ENCODE measurements at places on chromosomes 3 and 15.

- DNase-seq, result no peak
These were observed 176.2 kb downstream of the PEX5L start for GRCh38 chr3:179860275-179861107.

GRCh38 chr3:45968706-45969105, 25.4 kb downstream of the CXCR6 start:
- DNase-seq, result no peak

- DNase-seq, result no peak
These were observed 220.2 kb downstream of the MTHFS start for GRCh38 chr15:79676621-79677020.

- no peak for DNase-seq
These were observed 951.5 kb upstream of the CFAP20DC start for GRCh38 chr3:60001369-60001768.

DNA sequence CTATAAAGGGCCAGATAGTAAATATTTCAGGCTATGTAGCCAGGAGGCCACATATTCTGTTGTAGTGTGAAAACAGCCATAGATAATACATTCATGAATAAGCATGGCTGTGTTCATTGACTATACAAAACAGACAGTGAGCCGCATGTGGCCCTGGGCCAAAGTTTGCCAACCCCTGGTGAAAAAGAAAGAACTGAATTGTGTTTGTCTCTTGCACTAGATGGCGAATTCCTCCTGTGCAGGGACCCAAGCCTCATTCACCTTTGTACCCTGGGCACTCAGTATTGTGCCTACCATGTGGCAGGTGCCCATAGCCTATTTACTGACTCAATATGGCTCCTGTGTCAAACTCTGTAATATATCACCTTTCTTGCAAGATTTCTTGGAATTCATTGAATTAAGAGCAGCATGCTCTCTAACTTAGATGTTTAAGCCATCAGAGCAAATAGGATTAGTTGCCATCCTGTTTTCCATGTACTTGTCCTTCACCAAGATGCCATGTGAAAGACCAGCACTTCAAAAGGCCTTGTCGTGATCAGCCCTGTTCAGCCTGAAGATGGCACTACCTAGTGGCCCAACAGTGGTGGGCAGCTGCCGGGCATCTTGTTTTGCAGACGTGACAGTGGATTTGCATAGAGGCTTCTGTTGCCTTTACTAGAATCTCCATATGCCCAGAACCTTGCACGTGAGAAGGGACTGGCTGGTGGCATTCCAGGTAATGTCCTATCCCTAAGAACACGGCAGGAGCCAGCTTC, 50.9 kb upstream of the CMTM7 start:
- no peak for DNase-seq

DNA sequence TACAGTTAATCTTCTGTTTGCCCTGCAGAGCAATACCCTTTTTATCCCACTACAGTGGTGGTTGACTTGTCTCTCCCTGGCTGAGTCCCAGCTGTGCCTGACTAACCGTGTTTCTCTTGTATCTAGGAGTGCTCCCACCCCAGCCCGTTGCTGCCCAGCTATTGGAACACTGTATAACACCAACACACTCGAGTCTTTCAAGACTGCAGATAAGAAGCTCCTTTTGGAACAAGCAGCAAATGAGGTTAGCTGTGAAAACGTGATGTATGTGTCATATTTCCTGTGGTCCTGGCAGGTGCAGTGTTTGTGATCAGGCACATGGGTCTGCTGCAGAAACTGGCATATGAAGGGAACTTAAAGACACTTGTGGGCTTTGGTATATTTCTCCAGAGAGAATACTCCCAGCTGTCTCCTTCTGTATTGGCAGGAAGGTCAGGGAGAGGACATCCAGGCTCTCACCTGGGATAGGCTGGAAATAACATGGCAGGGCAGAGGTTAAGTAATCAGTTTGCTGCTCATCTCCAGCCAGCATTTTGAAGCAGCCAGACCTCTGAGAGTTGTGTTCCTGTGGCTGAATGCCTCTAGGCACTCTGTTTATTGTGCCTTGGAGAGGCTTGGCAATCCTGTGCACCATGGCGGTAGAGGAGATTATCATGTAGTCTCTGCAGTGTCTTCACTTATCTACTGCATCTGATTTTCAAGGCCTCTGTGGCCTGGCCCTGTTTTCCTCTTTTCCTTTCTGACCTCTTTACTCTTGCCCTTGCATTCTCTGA, 34.8 kb downstream of the ATG7 start:
- no peak for DNase-seq

DNA sequence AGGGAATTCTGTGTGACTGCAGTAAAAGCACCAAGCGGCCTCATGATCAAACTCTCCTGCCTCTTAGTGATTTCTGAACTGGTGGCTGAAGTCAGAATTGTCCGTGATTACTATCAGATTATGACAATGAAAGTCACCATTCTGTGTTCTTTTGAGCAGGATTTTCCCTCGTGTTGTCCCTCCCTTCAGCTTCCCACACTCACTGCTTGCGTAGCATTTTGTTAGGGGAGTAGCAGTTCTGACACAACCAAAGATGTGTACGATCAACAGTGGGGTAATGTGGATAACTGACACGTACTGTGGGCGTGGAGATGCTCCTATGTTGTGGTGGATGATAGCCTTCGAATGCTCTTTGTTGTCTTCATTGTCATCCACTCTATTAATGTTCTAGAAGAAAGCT, 67.8 kb upstream of the ICE2 start:
- no peak for DNase-seq

DNA sequence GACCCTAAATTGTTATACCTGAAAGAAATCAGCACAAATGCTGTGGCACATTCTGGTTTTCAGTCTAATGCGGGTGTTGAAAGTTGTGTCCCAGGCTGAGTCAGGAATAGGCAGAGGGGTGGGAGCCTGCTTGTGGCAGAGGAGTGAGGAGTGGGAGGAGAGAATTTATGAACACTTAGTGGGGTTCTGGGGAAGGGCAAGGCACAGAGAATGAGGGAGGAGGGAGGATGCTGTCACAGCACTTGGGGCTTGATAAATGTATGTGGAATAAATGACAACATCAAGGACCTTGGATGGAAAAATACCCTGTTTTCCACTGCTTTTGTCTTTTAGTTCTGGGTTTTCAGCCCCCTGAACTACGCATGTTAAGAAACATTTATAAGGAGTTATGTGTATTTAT, 49.3 kb downstream of the ZNF621 start:
- DNase-seq, result no peak

DNA sequence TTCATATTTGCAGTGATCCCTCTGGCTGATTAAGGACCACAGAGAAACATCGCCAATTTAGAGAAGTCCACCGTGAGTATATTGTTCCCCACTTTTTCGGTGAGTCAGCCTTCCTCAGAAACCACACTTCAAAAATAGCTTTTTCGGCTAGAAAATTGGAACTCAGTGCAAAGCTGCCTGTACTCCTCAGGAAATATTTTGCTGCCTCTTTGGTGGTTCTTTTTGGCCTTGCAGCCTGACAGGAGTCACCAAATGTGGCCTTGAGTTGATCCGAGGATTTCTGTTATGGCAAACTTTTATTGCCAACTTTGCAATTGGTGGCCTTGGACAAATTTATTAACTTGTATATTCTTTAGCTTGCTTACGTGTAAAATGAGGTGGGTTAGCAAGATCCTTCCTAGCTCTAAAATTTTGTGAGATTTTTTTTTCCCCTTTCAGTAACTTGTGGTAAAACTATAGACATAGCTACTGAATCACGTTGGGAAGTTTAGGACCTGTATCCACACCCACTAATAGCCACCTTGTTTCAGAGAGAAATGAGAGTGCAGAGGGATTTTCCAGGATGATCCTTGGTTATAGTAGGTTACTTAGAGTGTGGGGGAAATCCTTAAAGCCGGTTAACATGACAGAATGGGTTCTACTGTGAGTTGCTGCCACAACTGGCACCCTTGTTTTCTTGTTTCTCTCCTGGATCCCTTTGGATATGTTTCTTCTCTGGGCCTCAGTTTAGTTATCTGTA, 9.9 kb downstream of the ARL6IP5 start:
- DNase-seq, result no peak

- no peak for DNase-seq
These were observed 17.9 kb upstream of the HDAC11 start for GRCh38 chr3:13462125-13462629.

DNA sequence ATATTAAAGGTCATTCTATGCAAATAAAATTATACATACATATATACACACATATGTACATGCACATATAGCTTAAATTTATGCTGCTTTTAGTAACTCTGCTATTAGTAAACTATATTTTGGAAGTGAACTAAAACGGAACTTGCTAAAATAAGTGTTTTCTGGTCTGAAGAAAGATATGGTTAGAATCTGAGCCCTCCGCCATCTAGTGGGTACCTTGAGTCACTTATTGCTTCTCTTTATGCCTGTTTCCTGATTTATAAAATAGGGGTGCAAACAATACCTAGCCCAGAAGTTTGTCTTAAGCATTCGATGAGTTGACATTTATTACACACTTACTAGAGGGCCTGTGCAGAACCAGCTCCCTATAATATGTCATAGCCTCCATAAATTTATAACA, 255.7 kb downstream of the CNTN6 start:
- no peak for DNase-seq

GRCh38 chr3:185537369-185537970, 14.9 kb downstream of the LIPH start:
- no peak for DNase-seq

DNA sequence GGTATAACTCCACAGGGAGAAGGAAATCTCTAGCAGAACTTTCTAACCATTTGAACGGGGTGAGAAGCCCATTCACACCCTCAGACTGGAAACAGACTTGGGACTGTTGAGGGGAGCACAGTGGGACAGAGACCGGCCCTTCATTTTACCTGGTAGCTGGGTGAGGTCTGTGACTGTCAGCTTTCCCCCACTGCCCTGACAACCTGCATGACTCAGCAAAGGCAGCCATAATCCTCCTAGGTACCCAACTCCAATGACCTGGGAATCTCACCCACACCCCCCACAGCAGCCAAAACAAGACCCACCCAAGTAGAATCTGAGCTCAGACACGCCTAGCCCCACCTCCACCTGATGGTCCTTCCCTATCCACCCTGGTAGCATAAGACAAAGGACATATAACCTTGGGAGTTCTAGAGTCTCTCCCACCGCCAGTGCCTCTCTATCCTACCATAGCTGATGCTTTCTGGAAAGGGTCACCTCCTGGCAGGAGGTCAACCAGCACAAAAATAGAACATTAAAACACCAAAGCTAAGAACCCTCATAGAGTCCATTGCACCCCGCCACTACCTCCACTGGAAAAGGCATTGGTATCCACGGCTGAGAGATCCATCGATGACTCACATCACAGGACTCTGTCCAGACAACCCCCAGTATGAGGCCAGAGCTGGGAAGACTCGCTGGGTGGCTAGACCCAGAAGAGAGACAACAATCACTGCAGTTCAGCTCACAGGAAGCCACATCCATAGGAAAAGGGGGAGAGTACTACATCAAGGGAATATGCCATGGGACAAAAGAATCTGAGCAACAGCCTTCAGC, 28.0 kb downstream of the SENP7 start:
- no peak for DNase-seq

DNA sequence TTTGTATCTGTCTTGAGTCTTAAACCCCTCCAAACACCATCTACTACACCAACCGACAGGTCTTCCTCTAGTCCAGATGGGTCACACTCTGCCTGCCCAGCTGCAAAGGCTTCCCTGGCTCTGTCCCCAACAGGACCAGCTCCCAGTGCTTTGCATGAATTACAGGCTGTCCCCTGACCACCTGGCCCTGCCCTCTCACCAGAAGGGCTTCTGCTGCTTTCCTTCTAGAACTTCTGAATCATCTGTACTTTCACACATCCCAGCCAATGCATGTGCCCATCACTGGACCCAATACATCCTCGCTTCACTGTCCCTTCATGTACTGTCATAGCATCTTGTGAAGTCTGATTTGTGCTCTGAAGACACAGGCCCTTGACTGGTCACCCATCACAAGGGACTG, 53.6 kb downstream of the HOMER2 start:
- no peak for DNase-seq

GRCh38 chr3:63047068-63047467, 171.9 kb upstream of the CADPS start:
- DNase-seq, result no peak

- DNase-seq, result no peak
These were observed 103.4 kb downstream of the GSK3B start for GRCh38 chr3:119990888-119991287.

DNA sequence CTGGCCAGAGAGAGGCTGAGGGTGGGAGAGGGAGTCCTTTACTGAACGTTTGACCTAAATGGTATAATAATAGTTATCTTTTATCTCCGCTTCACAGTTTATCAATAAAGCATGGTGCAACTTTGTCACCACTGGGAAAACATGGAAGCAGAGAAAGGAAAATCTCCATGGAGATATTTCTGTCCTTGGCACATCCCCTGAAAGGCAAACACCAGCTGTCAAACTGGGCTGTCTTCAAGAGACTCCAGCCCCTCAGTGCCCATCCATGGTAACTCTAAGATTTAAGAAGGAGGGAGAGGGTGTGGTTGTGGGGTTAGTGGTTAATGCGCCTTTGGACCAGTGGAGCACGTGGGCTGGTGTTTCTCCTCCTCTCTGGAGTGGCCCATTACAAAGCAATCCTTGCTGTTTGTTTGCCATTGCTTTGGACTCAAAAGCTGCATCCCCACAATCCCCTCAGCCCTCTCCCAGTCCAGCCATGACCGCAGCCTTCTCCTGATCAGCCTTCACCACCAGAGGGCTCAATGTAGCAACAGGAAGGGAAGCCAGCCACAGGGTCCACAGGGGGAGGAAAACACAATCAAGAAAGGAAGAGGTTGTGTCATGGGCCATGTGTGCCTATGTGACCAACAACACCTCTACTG, 38.2 kb upstream of the FAM174B start:
- DNase-seq, result no peak

DNA sequence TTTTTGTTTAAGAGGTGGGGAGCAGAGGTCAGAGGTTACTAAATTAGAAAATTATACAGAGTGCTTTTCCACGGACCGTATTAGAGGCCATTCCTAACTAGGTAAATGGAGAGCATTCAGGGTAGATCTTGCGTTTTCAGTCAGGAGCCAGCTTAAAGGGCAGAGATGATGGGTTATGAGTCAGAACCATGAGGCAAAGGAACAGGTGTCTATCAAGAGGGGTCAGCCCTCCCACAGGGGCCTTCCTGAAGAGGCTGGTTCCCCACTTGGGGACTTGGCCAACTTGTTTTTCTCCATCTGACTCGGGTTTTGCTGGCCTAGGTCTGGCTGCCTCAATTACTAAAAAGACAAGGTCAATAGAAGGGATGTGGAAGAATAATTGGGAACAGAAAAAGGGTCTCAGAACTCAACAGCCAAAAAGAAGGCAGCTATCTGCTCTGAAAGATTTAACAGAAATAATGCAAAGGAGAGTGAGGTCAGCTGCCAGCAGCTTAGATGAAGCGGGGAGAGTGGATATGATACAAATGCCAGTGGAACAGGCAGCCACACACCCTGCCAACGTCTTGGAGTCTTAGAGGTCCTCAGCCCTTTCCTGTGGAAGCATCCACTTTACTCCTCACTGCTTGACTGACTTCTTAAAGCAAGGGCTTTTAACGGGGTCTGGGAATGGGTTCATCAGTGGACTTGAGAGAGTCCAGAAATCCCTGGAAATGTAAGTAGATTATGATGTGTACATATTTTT, 17.6 kb downstream of the MTMR14 start:
- no peak for DNase-seq

GRCh38 chr3:177589041-177589650, 391.9 kb upstream of the TBL1XR1 start:
- no peak for DNase-seq

Data from NCI-H2107 (cell line).